ENCODE measurements at places on chromosomes 12 and 14.
A peak's percentile ranks its signal among the peaks of the same experiment; 100 is the strongest.

DNA sequence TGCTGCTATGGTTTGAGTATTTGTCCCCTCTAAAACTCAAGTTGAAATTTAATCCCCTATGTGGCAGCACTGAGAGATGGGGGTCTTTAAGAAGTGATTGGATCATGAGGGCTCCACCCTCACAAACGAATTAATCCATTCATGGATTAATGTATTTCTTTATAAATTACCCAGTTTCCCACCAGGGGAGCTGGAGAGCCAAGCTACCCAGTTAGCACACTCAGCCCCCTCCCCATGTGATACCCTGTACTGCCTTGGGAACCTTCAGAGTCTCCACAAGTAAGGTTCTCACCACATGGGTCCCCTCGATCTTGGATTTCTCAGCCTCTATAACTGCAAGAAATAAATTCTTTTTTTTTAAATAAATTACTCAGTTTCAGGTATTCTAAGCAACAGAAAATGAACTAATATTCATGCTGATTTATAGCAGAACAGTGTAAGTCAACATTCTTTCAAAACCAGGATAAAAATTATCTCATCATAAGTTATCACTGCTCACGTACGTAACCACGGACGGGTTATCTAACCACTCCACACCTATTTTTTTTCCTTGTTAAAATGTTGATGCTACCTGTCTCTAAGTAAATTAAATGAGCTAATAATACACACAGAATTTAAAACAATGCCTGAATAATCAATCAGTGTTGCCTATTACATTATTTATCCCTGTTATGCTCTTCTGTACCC is 3.6 kb downstream of the NAP1L1 start:
- peak; percentile 22 for DNase-seq

- no peak for DNase-seq
Observed at GRCh38 chr12:114735680-114736374, 51.9 kb upstream of the TBX3 start.

DNA sequence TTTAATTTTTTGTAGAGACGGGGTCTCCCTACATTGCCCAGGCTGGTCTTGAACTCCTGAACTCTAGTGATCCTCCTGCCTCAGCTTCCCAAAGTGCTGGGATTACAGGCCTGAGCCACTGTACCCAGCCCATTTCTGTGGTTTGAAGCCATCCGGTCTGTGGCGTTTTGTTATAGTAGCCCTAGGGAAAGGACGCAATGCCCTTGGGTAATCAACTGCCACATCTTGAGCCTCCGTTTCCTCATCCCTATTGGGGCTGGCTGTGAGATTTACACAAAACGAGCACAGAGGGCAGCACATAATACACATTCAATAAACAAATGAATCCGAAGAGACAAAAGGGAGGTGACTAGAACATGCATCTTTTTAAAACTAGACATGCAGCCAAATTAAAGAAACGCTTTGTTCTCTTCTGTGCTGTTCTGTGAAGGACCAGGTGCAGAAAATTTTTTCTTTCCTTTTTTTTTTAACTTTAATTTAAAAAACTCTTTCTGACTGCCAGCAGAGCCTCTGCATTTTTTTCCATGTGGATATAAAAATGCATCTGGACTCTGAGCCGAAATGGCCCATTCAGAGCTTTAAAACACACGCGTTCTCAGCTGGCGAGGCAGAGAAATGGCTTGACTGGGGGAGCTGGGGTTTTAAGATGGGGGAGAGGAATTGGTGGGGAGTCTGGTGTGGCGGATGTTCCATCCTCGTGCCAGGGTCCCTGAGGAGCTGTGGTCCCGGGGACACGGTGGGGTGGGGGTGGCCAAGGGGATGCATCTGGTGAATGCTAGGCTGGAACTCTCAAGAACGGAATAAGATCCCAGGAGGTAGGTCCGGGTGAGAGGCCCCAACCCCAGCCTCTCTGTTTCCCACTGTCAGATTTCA is 119.0 kb downstream of the RBM19 start:
- DNase-seq, result no peak

DNA sequence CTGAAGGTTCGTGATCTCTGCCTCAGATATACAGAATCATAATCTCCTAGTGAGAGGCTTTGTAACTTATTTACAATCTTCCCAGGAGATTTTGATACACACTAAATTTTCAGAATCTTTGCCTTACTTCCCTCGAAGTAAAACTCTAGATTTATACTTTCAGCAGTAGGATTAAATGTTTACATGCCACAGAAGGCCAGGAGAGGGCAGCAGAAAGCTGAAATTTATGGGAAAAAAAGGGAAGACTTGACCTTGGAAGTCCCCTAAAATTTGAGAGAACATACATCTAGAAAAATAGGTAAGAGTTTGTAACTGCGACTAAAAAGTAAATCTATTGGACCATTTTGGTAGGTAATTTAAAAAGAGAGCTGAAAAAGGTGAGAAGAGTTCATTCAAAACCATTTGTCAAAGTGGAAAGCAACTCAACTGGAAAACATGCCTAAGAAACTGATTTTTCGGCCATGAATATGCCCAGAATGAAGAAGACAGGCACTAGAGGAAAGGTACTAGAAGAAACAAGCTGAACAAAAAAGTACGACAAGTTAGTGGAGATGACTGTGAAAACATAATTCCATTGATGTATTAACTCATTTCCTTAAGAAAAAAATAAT is 242.0 kb upstream of the MDGA2 start:
- DNase-seq, result peak; percentile 53

DNA sequence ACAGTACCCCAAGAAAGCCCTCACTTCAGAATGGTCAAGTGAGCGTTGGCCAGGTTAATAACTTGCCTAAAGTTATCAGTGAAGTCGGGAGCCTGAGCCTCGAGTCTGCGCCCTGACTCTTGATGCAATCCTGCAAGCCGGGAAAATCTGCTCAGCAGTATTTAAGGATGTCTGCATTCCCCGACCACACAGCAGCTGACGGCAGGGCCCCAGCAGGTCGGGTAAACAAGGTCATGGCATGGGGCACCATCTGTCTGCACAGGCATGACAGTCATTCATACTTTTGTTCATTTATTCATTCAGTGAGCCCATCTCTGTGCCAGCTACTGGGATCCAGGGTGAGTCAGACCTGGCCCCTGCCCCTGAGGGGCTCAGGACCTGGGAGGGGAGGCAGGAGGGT is 11.1 kb downstream of the ABCB9 start:
- DNase-seq, result no peak

GRCh38 chr12:49304161-49304560 is 9.2 kb downstream of the PRPH start:
- DNase-seq, result no peak

GRCh38 chr14:61456720-61457119 is 135.3 kb downstream of the PRKCH start:
- peak; percentile 69 for DNase-seq

- DNase-seq, result no peak
Observed at GRCh38 chr14:101123618-101124510, 220.3 kb upstream of the RTL1 start.

GRCh38 chr12:62618930-62619329 is 152.3 kb downstream of the MON2 start:
- DNase-seq, result no peak

GRCh38 chr12:96153131-96153725 is 40.9 kb upstream of the ELK3 start:
- no peak for DNase-seq

DNA sequence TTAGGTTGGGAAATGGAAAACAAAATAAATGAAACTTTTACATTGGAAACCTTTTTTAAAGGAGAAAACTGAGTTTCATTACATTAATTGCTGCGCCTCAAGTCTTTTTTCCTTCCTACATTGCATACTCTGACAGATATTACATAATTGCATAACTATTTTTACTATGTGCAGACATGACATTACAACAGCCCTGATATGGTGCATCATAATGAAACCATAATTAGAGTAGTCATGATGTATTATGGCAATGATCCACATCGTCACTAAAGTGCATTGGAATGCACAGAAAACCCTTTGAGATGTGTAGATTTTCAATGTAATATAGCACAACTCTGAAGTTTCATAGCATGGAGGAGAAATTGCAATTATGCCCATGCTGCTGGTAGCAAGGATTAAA is 217.8 kb upstream of the NPAS3 start:
- no peak for DNase-seq

DNA sequence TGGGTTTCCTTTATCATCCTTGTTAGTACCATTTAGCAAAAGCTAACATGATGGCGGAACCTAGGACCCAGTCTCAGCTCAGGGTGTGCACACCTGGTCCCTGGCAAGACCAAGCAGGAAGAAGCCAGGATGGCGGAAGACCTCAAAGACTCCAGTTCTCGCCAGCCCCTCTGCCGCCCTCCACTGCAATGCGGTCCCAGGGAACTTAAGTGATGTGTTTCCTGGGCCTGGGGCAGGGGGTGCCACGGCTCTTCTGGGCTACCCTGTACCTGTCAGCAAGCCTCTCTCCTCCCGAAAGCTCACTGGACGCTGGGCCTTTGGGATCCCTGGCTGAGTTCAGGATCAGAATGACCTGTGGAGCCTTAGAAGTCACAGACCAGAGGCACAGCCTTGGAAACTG is 71.3 kb downstream of the FBXL14 start:
- no peak for DNase-seq

GRCh38 chr12:99154216-99154982 is 493.2 kb upstream of the GARIN6 start:
- no peak for DNase-seq

GRCh38 chr14:51041108-51041531 is 53.8 kb downstream of the TRIM9 start:
- DNase-seq, result no peak

GRCh38 chr12:86662464-86662863 is 406.3 kb upstream of the MGAT4C start:
- DNase-seq, result no peak

- no peak for DNase-seq
Observed at GRCh38 chr14:104116288-104116755, 22.1 kb upstream of the KIF26A start.

DNA sequence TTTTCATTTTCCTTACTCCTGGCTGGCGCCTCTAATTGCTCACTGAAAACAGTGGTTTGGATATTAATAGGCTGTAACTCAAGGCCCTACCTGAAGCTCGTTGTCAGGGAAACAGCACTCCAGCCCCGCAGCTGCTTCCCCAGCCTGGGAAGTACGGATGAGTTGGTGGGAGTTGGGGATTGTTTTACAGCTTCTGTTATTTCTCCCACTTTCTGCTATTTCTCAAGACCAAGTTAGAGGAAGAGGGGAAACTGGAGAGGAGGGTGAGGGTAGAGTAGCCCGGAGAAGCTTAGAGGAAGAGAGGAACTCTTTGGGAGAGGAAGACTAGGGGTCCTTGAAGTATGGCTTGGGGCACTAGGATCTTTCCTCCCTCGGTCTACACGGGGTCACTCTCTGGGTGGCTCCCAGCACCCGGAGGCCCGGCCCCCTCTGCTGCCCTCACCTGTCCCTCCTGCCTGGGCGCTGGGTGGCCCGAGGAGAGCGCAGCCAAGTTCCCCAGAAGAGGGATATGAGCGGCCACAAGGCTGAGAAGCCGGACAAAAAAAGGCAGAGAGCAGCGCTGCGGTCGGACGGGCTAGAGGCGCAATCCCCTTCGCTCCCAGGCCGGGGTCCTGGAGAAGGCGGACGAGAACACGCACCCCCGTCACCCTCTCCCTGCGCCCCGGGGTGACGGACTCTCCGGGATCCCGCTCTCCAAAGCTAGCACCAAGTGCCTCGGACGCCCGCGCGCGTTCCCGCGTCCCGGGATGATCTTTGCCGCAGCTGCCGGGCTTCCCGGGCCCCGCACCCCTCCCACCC is 671 bp downstream of the SPTB start:
- peak; percentile 31 for DNase-seq

DNA sequence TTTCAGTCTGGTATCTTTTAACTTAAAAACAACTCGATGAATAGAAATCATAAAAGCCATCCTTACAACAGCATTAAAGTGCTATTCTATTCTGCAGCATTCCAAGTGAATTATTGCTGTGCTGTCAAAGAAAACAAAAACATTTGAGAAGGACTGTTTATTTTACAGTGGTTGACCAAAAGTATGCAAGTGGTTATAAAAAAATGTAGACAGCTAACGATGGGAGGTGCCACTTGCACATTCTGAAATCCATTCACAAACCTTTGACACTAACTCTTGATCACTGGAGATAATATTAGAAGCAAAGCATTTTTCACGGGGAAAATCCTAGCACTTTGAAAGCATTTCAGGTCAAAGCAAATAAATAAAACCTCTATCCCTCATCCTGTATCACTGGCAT is 55.6 kb downstream of the HMGA2 start:
- DNase-seq, result no peak

DNA sequence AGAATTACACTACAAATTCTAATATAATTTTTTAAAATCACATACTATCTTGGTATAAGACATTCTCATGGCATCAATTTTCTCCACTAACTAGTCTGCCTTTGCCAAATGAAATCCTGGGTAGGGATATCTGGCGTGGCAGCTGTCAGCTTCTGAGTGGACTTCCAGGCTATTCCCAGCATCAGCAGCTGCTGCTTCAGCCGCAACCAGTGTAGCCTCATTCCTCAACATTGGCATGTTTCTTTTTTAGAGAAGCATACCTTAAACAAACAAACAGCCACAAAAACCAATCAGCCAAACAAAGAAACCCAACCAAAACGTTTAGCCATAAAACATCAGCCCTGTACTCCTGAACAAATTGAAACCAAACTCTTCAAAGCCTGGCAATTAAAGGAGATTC is 235.8 kb downstream of the SSPN start:
- DNase-seq, result no peak

DNA sequence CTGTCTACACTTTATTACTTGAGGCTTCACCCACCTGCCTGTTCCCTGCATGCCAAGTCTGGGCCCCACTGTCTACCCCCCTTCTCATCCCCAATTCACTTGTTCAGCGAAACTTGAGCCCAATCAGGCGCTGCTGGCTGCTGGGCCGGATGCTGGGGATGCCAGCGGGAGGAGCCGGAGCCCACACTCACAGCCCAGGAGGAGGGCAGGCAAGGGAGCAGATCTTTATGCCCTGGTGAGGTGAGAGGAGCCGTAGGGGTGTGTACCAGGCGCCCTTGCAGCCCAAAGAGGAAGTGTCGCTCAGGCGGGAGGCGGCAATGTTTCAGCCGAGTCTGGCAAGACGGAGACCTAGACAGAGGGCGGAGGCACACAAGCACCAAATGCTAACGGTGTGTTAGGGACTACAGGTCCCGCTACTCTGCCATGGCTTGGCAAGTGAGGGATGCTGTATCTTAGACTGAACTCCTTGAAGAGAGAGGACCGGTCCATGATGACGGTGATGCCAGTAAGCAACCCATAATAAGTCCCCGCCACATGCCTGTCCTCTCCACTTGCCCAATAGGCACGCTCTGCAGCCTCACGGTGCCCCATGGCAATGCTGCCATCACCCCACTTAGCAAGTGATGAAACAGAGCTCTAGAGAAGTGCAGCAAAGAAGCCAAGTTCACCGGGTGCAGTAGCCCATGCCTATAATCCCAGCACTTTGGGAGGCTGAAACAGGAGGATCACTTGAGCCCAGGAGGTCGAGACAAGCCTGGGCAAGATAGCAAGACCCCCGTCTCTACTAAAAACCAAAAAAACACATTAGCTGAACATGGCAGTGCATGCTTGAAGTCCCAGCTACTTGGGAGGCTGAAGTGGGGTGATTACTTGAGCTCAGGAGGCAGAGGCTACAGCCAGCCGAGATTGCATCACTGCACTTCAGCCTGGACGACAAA is 41.6 kb downstream of the LRRC74A start:
- no peak for DNase-seq

Measured in endothelial cell (in vitro differentiated cells).